COR-L47 (cell line): ENCODE measurements at places on chromosomes 6 and 20.

DNA sequence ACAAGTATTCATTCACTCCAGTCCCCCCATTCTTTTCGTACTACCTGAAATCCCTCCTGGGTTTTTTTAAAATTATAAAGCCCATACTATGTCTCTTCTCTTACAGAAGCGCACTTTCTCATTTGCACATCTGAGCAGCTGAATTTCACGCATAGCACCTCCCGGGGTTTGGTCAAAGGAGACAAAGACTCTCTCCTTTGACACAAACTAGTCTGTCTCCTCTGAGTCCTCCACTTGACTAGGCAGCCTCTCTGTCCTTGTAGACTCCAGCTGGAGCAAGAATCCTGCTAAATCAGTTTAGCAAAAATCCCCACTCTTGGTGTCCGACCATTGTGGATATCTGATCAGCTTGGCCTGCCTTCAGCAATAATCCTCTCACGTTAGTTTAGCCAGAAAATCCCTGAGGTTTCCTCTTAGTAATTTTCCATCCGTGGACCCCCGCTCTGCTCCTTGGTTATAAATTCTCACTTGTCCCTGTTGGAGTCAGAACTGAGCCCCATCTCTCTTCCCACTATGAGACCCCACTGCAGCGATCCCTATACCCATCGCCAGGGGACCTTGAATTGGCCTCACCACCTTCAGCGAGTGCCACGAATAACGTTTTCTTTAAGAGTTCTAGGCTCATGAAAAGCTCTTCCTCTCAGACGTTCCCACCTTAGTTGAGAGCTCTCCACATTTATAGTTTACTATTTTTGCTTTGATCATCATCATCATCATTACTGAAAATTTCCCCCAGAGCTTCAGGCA, 29.0 kb downstream of the PDYN start:
- DNase-seq, result no peak

DNA sequence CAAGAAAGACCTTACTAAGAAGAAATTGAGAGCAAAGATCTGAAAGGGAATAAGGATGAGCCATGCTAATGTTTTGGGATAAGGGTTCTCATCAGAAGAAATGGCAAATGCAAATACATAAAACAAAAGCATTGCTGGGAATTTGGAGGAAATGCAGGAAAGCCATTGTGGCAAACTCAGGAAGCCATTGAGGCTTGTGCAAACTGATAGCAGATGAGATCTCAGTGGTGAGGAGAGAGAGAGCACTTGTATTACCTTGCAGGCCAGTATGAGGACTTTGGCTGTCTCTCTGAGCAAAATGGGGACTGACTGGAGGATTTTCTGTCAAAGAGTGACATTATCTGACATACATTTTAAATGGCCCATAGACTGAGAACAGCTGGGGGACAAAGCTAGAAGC, 103.0 kb downstream of the ADGRB3 start:
- no peak for DNase-seq

DNA sequence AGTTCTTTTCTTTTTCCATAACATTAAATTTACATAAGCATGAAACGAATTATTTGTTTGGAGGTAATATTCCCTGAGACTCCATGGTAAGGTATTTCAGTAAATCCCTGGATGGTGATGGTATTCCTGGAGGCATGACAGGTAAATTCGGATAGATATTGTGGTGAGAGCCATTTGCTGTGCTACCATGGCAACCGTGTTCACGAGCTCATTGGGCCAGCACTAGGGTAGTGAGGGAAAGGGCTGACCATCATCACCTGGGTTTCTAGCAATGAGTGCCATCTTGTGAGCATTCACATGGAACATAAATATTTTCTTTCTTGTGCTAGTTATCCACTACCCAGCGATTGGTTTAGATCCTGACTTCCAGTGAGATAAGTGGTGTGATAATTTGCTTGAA, 51.9 kb upstream of the GNRH2 start:
- no peak for DNase-seq

DNA sequence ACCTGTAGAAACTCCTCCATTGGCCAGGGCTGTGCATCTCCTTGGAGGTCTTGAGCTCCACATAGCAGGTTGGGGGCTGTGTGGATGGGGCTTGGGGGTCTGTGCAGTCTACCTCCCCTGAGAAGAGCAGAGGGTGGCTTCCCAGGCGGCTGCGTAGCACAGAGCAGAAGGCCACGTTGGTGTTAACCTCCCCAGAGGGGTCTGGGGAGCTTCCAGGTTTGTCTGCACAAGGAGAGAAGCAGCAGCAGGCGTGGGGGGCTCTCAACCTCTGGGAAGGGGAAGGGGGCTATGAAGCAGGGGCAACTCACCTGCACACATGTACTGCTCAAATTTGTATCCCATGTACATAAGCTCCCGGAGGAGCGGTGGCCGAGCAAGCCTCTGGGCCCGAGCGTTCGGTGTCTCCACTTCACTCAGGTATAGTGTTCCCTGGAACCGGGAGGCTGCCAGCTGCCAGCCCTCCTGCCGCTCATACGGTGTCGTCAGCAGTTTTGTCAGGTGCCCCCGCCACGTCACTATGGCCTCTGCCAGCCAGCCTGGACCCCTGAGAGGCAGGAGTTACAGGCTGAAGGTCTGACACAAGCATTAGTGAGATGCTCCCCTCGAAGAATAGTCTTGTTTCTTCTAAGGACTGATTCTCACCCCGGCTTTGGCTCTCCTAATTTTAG, 1.2 kb downstream of the DXO start:
- DNase-seq, result peak; percentile 42

DNA sequence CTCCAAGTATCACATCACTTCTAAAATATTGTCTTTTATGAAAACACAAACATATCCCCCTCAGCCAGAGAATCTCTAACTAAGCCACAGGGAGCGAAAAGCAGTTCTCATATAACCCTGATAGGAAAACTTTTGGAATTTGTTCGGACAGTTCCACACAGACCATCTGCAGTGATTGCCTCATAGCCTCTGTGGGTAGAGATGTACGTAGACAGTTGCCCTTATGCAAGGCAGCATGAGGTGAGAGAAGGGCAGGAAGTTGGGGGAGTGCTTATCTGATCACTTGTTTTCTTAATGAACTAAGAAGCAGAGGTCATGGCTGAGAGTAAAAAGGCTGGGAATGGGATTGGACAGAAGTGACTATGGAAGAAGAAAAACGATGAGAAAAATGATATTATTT, 39.6 kb downstream of the SLC23A2 start:
- no peak for DNase-seq

DNA sequence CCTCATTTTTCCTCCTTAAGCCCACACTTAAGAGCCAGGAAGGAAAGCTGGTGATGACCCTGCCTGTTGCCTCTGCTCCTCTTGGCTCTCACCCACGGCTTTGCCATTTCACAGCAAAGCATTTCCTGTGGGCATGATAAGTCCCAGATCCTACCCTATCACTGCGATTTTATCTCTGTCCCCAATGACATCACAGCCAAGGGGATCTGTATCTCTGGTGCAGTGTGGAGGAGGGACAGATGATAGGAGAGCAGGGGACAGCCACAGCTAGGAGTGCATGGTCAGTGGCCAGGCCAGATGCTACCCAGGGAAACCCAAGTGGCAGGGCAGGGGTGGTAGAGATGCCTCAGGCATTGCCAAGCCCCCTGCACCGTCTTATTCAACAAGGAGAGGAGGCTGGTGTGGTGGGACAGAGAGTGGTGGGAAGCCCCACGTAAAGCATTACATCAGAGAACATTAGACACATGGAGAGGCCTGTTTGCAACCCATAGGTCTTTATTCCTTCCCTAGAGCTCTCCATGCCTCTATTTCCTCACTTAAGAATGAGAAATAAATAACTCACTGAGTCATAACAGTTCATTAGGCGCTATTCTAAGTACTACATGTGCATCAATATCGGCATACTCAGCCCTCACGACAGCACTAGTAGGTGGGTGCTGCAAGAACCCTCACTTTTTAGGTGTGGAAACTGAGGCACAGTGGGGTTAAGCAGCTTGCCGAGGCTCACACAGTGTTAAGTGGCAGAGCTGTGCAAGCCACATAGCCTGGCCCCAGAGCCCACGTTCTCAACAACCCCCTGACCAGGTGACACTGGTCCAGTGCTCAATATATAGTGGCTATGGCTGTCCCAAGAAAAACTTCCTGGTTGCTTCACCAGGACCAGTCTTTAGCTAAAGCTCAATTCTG, 4.6 kb downstream of the TFEB start:
- no peak for DNase-seq

- DNase-seq, result no peak
Measured at GRCh38 chr6:166998256-166999144, 697 bp upstream of the CEP43 start.

GRCh38 chr6:114216789-114217467, 125.9 kb downstream of the HS3ST5 start:
- DNase-seq, result no peak

GRCh38 chr6:149963462-149964307, at the start of gene ULBP1:
TSS of gene ULBP1 (plus strand) at chr6:149963943. CDS start at chr6:149964050, 107 bp downstream.
- no peak for DNase-seq

DNA sequence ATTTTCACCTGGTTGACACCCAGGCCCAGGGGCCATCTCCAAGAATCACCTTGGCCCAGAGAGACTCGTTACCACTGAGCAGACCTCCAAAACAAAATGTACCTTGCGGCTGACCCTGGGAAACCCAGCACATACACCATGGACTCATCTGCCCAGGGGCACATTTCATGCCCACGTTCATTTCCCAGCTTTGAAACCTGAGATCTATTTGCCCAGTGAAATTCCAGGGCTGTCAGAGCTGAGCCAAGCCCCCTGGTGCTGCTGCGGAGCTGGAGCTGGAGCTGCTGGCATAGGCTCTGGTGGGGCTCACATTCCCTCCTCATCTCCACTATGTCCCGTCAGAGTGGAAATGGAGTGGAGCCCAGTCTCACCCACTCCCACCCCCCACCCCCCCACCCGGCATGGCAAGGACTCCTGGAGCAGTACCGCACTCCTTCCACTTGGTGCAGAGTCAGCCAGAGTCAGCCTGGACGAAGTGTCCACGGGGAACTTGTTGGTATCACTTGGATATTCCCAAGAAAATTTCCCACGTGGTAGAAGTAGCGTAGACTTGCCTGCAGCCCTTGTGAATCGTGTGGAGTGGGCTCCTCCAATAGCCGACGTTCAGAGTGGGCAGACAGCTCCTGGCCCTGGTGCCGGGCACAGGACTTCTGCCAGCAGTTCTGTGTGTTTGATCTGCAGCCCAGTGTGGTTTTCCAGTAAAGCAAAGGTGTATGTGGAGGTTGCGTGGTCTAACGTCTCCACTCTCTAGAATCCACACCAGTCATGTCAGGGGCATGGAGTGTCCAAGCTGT, 18.1 kb upstream of the OSER1 start:
- no peak for DNase-seq

GRCh38 chr6:160076009-160076408, 45.6 kb upstream of the SLC22A1 start:
- DNase-seq, result no peak

DNA sequence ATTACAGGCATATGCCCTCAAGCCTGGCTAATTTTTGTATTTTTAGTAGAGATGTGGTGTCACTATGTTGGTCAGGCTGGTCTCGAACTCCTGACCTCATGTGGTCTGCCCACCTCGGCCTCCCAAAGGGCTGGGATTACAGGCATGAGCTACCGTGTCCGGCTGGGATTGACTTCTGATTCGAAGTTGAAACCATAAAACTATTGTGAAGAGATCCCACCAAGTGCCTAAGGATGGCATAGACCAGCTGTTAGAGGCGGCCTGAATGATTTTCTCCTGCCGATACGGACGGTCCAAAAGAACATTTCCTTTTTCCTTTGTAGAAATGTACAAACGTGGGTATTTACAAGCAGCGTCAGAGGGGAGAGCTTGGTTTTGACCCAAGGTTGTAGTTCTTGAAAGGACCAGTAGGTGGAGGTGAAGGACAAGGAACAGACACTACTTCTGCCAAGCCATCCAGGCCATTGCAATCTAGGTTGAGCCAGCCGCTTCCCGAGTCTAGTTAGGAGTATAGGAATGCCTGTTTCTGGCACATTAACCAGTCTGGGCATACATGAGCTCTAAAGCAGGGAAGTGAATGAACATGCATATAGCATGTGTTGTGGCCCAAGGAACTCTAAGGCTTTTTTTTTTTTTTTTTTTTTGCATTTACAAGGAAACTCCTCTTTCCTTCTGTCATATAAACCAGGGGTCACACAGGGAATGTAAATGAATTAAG, 29.0 kb downstream of the MOCS3 start:
- DNase-seq, result peak; percentile 75

DNA sequence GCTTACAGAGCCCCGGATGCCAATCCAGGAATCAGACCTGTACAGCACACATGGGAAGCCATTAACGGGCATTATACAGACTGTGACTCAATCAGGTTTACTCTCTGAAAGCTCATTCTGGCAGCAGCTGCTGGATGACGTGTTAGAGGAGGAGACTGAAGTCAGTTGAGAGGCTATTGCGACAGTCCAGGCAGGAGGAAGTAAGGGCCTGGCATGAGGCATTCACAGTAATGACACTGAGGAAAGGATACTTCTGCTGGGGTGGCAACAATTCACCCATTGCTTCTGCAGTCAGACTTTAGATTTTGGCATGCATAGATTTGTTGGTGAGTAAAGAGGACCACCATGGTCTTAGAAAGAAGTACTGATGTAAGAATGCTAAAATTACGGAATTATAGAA, 151.0 kb upstream of the HEY2 start:
- no peak for DNase-seq

DNA sequence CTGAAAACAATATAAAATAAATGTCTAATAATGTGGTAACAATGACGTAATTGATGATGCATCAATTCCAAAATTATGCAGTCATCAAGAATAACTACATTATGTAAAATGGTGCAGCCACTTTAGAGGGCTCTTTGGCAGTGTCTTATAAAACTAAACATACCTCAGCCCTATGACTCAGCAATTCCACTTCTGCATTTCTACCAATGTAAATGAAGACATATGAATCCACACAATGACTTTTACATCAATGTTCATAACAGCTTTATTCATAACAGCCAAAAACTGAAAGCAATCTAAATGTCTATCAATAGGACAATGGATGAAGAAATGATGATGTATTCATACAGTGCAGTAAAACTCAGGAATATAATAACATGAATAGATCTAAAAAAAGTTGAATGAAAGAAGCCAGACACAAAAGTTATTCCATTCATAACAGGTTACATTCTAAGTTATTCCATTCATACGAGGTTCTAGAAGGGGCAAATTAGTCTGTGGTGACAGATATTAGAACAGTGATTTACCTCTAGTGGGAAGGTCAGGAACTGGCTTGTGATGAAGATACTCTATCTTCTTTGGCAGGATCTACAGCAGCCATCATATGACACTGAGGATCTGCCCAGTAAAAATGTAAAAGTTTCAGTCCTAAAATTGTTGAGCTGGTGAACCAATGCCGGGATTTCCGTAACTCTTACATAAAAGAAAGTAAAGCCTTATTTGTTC, 396.1 kb downstream of the PLCB1 start:
- no peak for DNase-seq

- no peak for DNase-seq
Measured at GRCh38 chr6:148943451-148943850, 196.6 kb downstream of the UST start.

DNA sequence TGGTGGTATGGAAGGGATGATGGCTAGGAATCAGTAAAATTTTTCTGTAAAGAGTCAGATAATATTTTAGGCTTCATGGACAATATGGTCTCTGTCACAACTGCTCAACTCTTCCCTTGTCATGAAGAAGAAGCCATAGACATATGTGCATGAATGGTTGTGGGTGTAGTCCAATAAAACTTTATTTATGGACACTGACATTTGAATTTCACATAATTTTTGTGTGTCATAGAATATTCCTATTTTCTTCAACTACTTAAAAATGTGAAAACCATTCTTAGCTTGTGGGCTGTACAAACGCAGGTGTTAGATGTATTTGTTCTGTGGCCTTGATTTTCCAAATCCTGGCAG, 59.9 kb downstream of the SYNDIG1 start:
- no peak for DNase-seq
